Transverse colon (tissue), 4 donors: ENCODE measurements at places on chromosomes 12 and 14.

GRCh38 chr12:122067548-122067947 lies 11.0 kb upstream of the MLXIP start:
- DNase-seq: no peak

GRCh38 chr14:52583544-52583943 lies 30.9 kb downstream of the GPR137C start:
- no peak for DNase-seq

GRCh38 chr12:41731691-41732090 lies 413.0 kb downstream of the GXYLT1 start:
- DNase-seq: no peak

GRCh38 chr12:110228756-110229155 lies 52.3 kb upstream of the ATP2A2 start:
- no peak for DNase-seq

DNA sequence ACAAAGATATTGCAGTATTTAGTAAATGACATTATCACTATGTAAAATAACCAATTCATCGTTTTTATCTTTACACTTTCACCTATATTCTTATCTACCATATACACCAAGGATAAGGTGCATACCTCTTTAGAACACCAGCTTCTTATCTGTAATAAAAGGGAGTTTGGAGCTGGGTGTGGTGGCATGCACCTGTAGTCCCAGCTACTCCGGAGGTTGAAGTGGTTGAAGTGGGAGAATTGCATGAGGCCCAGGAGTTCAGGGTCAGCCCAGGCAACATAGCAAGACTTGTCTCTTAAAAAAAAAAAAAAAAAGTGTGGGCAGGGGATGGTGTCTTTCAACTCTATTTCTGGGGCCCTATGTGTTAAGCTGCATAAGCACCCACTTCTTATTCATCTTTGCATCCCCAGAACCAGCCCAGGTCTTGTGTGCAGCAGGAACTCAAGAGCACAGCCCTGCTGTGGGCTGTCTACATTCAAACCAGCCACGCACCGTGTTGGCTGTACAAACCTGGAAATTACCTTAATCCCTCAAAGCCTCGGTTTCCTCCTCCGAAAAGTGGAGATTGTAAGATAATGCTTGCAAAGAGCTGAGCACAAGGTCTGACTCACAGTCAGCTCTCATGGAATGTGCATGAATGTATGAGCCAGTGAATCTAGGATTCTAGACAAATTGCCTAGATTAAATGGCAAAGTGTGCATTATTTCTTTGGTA lies 256.6 kb upstream of the FOXN3 start:
- peak; percentile 58 for DNase-seq
